ENCODE measurements at places on chromosomes 3 and 15.

- DNase-seq = no peak
Measured at GRCh38 chr15:52511084-52511483, 17.6 kb downstream of the MYO5A start.

DNA sequence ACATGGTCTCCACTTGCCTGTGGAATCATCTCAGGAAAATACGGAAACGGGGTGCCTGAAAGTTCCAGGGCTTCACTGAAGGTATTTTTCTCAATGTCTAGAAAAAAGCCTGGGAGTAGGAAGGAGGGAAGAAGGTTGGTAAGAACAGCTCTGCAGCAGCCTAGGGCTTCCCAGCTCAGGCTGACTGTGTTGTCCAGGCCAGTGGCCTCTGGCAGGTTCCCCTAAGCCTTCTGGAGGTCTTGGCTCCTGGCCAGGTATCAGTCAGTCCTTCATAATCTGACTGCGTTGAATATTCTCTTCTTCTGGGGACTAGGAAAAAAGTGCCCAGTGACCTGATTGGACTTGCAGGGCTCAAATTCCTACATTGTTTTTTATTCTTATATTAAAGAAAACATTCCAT lies 38.6 kb downstream of the SSR3 start:
- no peak for DNase-seq

DNA sequence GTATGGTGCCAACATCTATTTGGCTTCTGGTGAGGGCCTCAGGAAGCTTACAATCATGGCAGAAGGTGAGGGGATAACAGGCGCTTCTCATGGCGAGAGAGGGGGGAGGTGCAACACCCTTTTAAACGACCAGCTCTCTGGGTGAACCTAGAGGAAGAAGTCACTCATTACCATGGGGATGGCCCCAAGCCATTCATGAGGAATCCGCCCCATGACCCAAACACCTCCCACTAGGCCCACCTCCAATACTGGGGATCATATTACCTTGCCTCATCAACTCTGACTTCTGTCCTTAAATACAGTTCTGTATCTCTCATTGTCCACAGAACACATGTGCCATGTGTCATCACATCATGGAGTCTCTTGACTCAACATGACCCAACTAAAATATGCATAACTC lies 37.5 kb upstream of the CLRN1 start:
- DNase-seq = no peak

- DNase-seq = peak; percentile 66
Measured at GRCh38 chr3:124986192-124987143, 51.9 kb upstream of the MUC13 start.

DNA sequence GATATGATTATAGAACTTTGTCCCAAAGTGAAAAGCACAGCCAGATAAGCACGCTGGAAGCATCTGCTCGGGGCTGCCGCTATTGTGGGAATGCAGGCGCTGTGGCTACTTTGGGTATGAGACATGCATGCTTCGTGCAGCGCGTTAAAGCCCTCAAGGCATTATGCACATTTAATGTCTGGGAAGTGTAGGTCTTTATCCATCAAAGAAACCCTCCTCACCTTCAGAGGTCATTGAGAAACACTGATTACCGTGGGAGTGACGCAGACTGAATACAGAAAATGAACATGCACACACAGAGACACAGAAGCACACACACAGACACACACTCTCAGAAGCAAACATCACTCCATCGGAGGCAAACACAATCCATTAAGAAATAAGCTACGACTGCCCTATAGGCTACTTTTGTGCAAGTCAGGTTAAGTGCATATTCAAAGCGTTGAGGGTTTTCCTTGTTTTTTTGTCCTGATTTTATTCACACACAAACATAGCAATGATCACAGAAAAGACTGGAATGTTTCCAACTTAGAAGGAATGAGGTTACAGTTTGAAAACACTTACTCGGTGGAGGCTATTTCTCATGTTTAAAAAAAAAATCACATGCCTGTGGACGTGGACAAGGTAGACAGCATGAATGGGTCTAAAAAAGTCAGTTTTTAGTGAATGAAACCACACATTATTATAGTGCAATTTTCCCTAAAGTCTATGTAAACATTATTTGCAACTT lies 68.5 kb downstream of the PLCH1 start:
- DNase-seq = no peak

GRCh38 chr3:122263974-122264588 lies 61.0 kb upstream of the CSTA start:
- no peak for DNase-seq

- no peak for DNase-seq
Measured at GRCh38 chr3:149575213-149575960, 82.4 kb downstream of the WWTR1 start.

GRCh38 chr3:27976933-27977332 lies 254.8 kb upstream of the EOMES start:
- DNase-seq = no peak

All from kidney capillary endothelial cell (primary cell).